Peyer's patch (tissue), 4 donors: ENCODE measurements at places on chromosomes 3 and 15.
A peak's percentile ranks its signal among the peaks of the same experiment; 100 is the strongest.

DNA sequence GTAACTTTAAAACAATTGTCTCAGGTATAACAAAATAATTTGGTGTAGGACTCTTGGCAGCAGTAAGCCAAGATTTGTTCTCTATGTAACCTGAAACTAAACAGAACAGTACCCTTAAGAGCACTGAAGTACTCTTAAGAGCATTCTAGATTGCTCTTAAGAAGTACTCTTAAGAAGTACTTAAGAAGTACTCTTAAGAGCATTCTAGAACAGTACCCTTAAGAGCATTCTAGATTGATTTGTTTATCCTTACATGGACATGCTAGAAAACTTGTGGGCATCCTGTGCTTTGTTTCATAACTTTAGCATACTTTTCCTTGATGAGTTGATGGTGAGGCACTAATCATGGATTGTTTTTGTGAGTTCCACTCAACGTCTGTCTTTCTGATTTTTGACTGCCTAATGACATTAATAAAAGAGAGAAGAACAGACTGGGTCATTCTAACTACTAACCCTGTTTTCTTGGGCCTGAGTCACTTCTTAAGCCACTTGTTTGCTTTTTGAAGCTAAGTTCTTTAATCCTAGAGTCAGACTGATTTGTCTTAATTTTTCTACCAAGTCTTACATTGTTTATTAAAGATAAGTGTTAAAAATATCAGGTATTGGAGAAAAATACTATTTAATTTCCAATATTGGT lies 57.2 kb upstream of the UTS2B start:
- no peaks in the 10 kb centered on the region for H3K4me1 ChIP-seq
- no peak for DNase-seq
- no peaks in the 10 kb centered on the region for H3K36me3 ChIP-seq
- no peak overlapping the region for H3K27ac ChIP-seq

- no peaks in the 10 kb centered on the region for H3K27me3 ChIP-seq
- H3K4me1 ChIP-seq = no peaks in the 10 kb centered on the region
- DNase-seq = no peak
These were observed 48.0 kb downstream of the ZIC4 start for GRCh38 chr3:147358144-147358992.

GRCh38 chr3:38454884-38455638 lies 1.4 kb downstream of the ACVR2B start:
- H3K27ac ChIP-seq = peak overlapping the region; percentile 82
- no peaks in the 10 kb centered on the region for H3K4me1 ChIP-seq
- no peaks in the 10 kb centered on the region for H3K36me3 ChIP-seq
- DNase-seq = peak; percentile 88

- no peaks in the 10 kb centered on the region for H3K27me3 ChIP-seq
- H3K4me3 ChIP-seq = no peak overlapping the region
- no peaks in the 10 kb centered on the region for H3K36me3 ChIP-seq
- H3K27ac ChIP-seq = no peak overlapping the region
These were observed 331.7 kb downstream of the FEZF2 start for GRCh38 chr3:62041681-62042080.

GRCh38 chr3:90184861-90185260 lies 1077.4 kb downstream of the EPHA3 start:
- no peaks in the 10 kb centered on the region for H3K4me1 ChIP-seq
- no peaks in the 10 kb centered on the region for H3K36me3 ChIP-seq
- H3K4me3 ChIP-seq = no peak overlapping the region
- H3K27ac ChIP-seq = no peak overlapping the region
- DNase-seq = no peak

DNA sequence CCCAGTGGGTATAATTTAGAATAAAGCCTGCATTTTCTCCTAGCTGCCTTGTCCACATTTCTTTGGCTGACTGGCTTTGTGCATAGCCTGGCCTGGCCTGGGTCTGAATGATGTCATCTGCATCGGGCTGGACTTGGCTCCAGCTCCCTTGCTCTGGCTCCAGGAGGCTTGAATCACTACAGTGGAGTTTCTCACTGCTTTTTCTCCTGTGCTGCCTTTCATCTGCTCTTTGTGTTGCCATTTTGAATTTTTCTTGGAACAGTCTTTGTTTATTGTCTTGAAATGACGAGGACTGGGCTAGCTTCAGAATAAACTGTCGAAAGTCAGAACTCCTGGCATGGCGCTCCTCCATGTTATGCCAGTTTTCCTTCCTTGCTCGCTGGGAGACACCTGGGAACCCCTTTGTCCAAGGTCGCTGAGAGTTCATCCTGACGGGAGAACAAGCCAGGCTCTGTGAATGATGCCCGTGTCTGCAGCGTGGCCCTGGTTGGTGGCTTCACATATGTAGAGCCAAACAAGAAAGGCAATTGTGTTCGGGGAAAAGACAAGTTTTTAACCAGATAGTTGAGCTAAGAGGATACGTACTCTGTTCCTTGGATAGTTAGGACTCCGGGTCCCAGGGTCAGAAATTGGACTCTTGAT lies 258.9 kb downstream of the PDZRN3 start:
- H3K4me1 ChIP-seq = no peaks in the 10 kb centered on the region
- no peaks in the 10 kb centered on the region for H3K36me3 ChIP-seq
- no peak for DNase-seq
- no peaks in the 10 kb centered on the region for H3K27me3 ChIP-seq
- H3K4me3 ChIP-seq = no peak overlapping the region

- H3K27ac ChIP-seq = no peak overlapping the region
- no peaks in the 10 kb centered on the region for H3K27me3 ChIP-seq
- no peak for DNase-seq
- no peaks in the 10 kb centered on the region for H3K36me3 ChIP-seq
- peaks cover 19% of the 10 kb centered on the region for H3K4me1 ChIP-seq
These were observed 272.5 kb downstream of the ZBTB20 start for GRCh38 chr3:114874522-114874971.

DNA sequence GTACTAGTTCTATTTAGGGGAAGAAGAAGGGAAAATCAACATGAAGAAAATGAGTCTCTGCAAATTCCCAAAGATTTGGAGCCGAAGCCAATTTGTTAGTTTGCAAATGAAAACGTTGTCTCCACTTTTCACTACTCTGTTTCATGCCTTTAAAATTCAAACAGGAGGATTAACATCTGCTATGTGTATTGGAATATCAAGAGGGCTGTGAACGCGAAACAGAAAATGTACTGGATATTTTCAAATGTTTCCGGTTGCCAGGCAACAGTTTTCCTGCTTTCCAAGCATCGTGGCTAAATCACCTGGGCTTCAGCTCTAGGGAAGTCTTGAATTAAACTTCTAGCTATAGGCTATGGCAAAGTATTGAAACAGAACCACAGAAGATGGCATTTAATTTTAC lies 172.8 kb downstream of the KCNMB2 start:
- H3K4me3 ChIP-seq = no peak overlapping the region
- H3K27ac ChIP-seq = no peak overlapping the region
- no peaks in the 10 kb centered on the region for H3K36me3 ChIP-seq
- no peak for DNase-seq
- H3K4me1 ChIP-seq = no peaks in the 10 kb centered on the region
- no peaks in the 10 kb centered on the region for H3K27me3 ChIP-seq

DNA sequence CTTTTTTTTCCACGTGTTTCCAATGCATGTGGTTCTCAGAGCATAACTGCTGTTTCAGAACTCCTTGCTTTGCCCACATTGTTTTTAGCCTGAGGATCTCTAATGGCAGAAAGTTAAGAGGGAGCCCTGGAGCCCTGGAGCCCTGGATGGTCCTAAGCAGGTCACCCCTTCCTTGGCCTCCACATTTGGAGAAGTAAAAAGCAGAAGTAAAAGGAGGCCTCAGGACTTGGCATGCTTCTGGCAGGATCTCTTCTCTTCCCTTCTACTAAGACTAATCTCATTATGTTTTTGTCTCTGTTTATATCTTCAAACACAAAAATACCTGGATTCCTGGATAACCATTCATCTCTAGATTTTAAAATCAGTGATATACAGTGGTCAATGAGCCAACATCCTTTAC lies 50.1 kb downstream of the P2RY1 start:
- no peaks in the 10 kb centered on the region for H3K27me3 ChIP-seq
- no peak for DNase-seq
- H3K4me3 ChIP-seq = no peak overlapping the region
- H3K36me3 ChIP-seq = no peaks in the 10 kb centered on the region

- DNase-seq = peak; percentile 56
- no peaks in the 10 kb centered on the region for H3K36me3 ChIP-seq
- no peaks in the 10 kb centered on the region for H3K27me3 ChIP-seq
- H3K4me1 ChIP-seq = peaks cover 21% of the 10 kb centered on the region
- peak overlapping the region; percentile 8 for H3K4me3 ChIP-seq
- H3K27ac ChIP-seq = peak overlapping the region; percentile 65
These were observed 227.7 kb downstream of the ADAMTS17 start for GRCh38 chr15:100114100-100114499.

DNA sequence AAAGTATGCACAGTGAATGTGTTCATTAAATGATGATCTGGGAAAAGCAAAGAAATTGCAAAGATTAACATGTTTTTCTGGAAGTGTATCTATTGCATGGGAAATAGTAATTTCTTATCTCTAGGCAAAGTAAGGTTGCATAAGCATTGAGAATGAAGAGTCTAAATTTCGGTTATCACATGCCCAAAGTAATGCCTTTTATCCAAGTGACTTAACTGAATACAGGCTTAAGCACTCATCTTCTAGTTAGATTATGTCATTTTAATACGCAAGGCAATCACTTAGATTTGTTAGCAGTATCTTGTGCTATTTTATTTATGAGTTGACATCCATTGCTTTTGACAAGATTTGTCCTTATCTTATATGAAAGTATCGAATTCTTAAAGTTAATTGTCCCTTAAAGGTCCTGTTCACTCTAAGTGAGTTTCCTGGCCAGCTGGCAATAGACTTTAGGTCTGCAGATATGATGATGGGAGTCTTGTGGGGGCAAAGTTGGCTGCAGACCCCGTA lies 100.5 kb downstream of the NAALADL2 start:
- no peaks in the 10 kb centered on the region for H3K36me3 ChIP-seq

DNA sequence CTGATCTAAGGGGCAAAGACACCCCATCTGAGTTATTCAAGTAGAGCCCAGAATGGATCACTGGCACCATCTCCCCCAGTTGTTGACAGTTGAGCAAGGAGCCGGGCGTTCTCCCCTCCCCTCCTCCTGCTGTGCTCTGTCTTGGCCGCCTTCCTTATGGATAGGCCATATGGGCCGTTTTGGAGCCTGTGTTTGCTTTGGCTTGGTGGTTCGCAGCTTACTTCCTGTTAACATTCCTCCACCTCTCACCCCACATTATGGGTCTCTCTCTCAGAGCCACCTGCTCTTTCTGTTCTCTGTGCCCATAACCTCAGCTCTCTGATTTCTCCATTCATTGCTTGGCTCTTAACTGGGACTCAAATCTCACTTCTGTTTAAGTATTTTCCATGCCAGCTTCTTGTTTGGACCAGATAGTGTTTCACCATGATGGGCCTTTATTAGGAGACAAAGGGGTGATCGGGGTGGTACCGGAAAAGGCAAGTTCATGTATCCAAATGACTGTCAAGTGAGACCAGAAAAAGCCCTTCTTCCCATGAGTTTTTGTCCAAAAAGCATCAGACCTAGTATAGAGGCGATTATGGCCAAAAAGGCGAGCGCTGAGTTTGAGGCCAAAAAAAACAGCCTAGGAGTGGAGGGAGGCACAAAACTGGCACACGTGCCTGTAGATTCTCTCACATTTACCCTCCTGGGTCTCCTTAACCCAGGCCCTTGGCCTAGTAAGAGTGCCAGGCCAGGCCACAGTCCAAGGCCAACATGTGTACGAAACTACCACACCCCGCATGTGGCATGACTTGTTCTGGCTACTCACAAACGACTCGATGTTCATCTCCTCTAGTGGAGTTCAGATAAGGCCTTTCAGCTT lies 62.6 kb downstream of the DUT start:
- no peaks in the 10 kb centered on the region for H3K27me3 ChIP-seq
- no peak overlapping the region for H3K4me3 ChIP-seq
- H3K4me1 ChIP-seq = no peaks in the 10 kb centered on the region
- H3K27ac ChIP-seq = no peak overlapping the region
- no peak for DNase-seq
- no peaks in the 10 kb centered on the region for H3K36me3 ChIP-seq

DNA sequence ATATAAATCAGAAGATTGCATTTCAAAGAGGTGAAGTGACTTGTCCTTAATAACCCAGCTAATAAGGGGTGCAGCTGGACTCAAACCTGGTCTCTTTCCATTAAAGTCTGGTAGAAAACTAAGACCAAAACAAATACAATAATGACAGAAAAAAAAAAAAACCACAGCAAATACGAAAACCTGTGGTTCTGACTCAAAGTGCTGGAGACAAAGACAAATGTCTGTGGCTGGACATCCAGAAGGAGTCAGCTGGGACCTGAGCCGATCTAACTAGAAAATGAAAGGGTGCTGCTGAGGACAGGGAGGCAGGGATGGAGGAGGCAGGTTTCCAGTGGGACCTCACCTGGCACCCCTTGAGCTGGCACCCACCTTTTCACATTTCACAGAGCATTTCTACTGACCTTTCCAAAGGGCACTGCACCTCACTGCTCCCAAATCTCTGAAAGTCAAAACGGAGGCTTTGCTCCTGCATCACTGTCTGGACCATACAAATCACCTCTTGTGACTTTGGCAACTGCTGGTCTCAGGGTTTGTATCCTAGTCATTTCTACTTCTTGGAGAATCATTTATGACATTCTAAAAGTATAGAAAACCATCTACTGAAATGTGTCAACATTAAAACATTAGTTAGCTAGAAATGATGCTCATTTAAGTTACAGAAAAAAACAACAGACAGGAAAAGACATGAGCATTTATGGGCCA lies 61.7 kb downstream of the CCNL1 start:
- H3K36me3 ChIP-seq = no peaks in the 10 kb centered on the region
- no peaks in the 10 kb centered on the region for H3K4me1 ChIP-seq
- no peak overlapping the region for H3K4me3 ChIP-seq
- H3K27ac ChIP-seq = peak overlapping the region; percentile 21

DNA sequence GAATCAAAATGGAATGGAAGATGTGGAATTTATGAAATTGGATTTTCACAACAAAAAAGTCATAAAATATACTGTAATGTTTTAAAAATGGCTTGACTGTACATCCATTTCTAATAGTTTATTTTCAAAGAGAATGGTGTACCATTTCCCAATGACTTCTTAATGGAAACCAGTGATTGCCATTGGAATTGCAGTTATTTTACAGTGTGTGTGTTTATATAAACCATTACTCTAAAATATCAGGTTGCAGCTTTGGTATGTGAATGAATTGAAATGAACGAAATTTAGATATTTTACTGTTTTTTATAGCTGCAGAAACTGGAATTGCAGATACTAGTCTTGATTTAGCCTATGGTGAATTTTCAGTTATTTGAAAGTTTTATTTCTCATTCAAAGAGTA lies 165.6 kb downstream of the UBE2E2 start:
- no peaks in the 10 kb centered on the region for H3K4me1 ChIP-seq
- H3K27ac ChIP-seq = no peak overlapping the region
- H3K36me3 ChIP-seq = no peaks in the 10 kb centered on the region
- DNase-seq = no peak
- no peaks in the 10 kb centered on the region for H3K27me3 ChIP-seq

- H3K36me3 ChIP-seq = no peaks in the 10 kb centered on the region
- no peak for DNase-seq
- H3K4me1 ChIP-seq = no peaks in the 10 kb centered on the region
These were observed 68.8 kb downstream of the CTNNB1 start for GRCh38 chr3:41267975-41268640.
